ENCODE measurements at places on chromosomes 11 and 22. TPM values are rescaled to one million over a fixed set of nuclear protein-coding genes. Genes with fewer than 3 reads are reported as not detected.
A peak's percentile ranks its signal among the peaks of the same experiment; 100 is the strongest.

DNA sequence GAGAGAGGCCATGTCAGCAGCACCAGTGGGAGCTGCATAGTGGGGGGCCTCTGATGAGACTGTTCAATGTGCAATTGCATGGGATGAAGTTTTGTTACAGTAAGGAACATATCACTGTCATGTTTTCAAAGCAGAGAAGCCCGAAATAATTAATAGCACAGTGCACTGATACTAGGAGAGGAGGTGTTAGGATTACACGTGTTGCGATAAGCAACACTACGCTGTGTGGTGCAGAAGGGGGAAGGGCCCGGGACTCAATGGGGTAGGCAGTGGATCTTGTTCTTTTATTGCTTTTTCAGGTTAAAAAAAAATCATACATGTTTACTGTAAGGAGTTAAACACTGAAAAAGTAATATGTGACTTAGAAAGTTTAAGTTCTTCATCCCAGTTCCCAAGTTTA, 29.2 kb downstream of the TCIRG1 start:
- H3K27me3 ChIP-seq, result no peaks in the 10 kb centered on the region
- no peak for DNase-seq
- H3K4me3 ChIP-seq, result no peak overlapping the region
- no peak overlapping the region for H3K27ac ChIP-seq
- H3K4me1 ChIP-seq, result no peaks in the 10 kb centered on the region

DNA sequence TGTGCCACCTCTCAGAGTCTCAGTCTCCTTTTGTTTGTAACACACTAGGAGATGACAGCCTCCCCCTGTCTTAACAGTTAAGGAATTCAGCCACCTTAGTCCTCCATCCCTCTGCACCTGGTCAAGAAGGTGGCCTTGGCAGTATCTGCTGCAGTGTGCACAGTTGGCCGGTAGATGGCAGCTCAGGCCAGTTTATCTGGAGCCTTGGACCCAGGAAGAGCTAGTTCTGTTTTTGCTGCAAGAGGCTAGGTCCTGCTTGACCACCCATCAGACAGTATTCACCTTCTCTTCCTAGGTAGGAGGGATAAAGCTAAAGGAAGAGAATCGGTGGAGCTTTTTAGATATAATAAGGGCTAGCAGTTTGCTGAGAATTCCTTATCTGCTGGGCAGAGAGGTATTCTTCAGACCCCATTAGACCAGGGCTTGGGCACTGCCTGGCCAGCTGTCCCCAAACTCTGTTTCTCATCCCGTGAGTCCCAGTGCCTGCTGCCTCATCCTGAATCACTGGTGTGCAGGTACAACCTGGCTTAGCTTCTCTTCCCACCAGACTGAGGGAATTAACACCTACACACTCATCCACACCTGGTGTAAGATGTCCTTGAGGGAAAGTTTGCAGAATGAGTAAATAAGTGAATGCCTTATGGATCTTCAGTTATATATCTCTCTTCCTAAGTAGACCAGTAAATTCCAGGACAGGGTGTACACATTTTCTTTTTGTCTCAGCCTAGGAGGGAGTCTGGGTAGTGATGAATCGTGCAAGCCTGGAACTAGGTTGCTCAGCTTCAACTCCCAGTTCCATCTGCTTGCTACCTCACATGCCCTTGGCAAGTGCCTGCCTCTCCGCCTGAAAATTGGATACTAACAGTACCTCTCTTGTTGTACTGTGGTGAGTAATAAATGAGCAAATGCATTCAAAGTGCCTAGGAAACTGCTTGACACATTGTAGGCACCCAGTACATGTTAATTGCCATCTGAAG, 70.8 kb upstream of the NARS2 start:
- H3K36me3 ChIP-seq, result no peaks in the 10 kb centered on the region
- no peak overlapping the region for H3K4me3 ChIP-seq
- H3K27me3 ChIP-seq, result no peaks in the 10 kb centered on the region
- DNase-seq, result peak; percentile 57

Gene SCGB1C1
- total RNA-seq, result not detected

GRCh38 chr11:14315130-14315529, 43.9 kb downstream of the RRAS2 start:
- H3K27me3 ChIP-seq, result no peaks in the 10 kb centered on the region
- H3K36me3 ChIP-seq, result no peaks in the 10 kb centered on the region
- DNase-seq, result no peak
- H3K4me1 ChIP-seq, result peaks cover 36% of the 10 kb centered on the region
- H3K27ac ChIP-seq, result no peak overlapping the region

DNA sequence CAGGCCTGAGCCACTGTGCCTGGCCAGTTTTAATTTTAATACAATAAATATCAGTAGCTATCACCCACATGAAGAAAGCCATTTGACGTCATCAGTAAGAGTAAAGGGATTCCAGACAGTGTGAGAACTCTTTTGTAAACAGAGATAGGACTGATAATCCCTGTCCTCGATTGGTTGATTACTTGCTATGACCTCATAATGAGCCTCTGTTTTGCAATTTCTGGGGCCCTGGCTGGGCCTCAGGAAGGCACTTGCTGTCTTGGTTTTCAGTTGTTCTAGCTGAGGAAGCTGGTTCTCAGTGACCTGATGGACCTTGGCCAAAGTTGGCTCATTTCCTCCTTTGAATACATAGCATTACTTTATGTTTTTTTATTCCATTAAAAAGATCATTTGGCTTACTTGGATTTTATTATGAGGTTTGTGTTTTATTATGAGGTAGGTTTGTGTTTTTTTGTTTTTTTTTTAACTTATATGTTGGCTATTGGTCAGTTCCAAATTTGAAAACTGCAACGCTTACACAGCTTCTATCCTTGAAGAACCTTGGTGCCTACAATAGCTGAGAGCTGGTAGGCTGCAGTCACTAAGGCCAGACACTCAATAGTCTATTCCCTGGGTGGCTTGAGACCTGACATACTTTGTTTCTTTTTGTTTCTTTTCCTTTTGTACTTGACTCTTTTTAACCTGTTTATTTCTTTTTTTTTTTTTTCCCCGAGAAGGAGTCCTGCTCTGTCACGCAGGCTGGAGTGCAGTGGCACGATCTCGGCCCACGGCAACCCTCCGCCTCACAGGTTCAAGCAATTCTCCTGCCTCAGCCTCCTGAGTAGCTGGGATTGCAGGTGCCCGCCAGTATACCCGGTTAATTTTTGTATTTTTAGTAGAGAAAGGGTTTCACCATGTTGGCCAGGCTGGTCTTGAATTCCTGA, 20.0 kb downstream of the MARK2 start:
- DNase-seq, result no peak
- peaks cover 43% of the 10 kb centered on the region for H3K4me1 ChIP-seq
- no peaks in the 10 kb centered on the region for H3K36me3 ChIP-seq
- H3K4me3 ChIP-seq, result no peak overlapping the region
- no peaks in the 10 kb centered on the region for H3K27me3 ChIP-seq
- H3K27ac ChIP-seq, result no peak overlapping the region

Gene ANO5
- 0.04 TPM for total RNA-seq

GRCh38 chr11:120780239-120780638, 243.7 kb upstream of the TBCEL start:
- no peaks in the 10 kb centered on the region for H3K4me1 ChIP-seq
- no peaks in the 10 kb centered on the region for H3K36me3 ChIP-seq
- DNase-seq, result no peak
- no peak overlapping the region for H3K4me3 ChIP-seq
- H3K27ac ChIP-seq, result no peak overlapping the region

Gene RAB3IL1
- 0.53 TPM for total RNA-seq

GRCh38 chr11:116499396-116500003, 273.3 kb downstream of the BUD13 start:
- DNase-seq, result no peak
- H3K27ac ChIP-seq, result no peak overlapping the region
- H3K4me1 ChIP-seq, result no peaks in the 10 kb centered on the region
- H3K4me3 ChIP-seq, result no peak overlapping the region
- H3K36me3 ChIP-seq, result no peaks in the 10 kb centered on the region

GRCh38 chr22:49561976-49562375, 265.7 kb downstream of the BRD1 start:
- no peak overlapping the region for H3K4me3 ChIP-seq
- no peaks in the 10 kb centered on the region for H3K4me1 ChIP-seq
- H3K36me3 ChIP-seq, result no peaks in the 10 kb centered on the region
- H3K27ac ChIP-seq, result no peak overlapping the region
- DNase-seq, result no peak

- peak within 1 kb of the TSS; percentile 63 for H3K4me3 ChIP-seq
- no peaks in the 10 kb centered on the region for H3K36me3 ChIP-seq
- H3K27ac ChIP-seq, result peak within 1 kb of the TSS; percentile 54
- H3K27me3 ChIP-seq, result no peaks in the 10 kb centered on the region
These were observed at the start of gene PRR5 for GRCh38 chr22:44701824-44702478. TSS of gene PRR5 (plus strand) at chr22:44702204. CDS start at chr22:44702475, 271 bp downstream.

Gene OR51B4
- total RNA-seq, result not detected

DNA sequence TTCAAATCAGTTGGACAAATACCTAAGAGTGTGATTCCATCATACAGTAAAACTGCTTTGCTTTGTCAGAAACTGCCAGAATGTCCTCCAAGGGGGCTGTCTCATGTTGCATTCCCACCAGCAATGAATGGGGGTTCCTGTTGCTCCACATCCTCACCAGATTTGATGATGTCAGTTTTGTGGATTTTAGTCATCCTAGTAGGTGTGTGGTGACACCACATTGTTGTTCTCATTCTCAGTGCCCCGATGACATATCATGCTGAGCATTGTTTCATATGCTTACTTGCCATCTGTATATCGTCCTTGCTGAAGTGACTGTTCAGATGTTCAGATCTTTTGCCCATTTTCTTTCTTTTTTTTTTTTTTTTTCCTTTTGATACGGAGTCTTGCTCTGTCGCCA, 37.0 kb downstream of the CDPF1 start:
- no peaks in the 10 kb centered on the region for H3K4me1 ChIP-seq
- H3K4me3 ChIP-seq, result no peak overlapping the region
- no peaks in the 10 kb centered on the region for H3K27me3 ChIP-seq
- no peaks in the 10 kb centered on the region for H3K36me3 ChIP-seq
- H3K27ac ChIP-seq, result no peak overlapping the region
- no peak for DNase-seq

DNA sequence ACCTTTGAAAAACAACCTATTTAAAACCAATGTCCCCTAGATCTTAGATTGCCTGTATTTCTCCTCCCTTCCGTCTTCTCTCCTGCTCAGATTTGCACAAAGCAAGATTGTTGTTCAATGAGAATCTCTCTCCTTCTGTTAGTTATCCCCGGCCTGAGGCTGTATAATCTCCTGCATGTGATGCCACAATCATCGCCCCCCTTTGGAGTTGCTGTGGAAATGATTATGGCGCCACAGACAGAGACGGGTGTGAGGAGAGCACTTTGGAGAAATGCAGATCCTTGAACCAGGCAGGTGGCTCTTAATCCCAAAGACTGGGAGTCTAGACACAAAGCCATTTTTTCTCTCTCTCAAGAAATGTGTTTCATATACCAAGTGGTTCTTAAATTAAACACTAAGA, 941.3 kb downstream of the OPCML start:
- no peak for DNase-seq
- H3K36me3 ChIP-seq, result no peaks in the 10 kb centered on the region
- H3K27ac ChIP-seq, result no peak overlapping the region

GRCh38 chr11:126202646-126203359, 8.6 kb downstream of the RPUSD4 start:
- H3K27me3 ChIP-seq, result no peaks in the 10 kb centered on the region
- no peak overlapping the region for H3K4me3 ChIP-seq
- H3K4me1 ChIP-seq, result no peaks in the 10 kb centered on the region
- DNase-seq, result no peak
- H3K27ac ChIP-seq, result no peak overlapping the region

Gene MS4A3
- not detected for total RNA-seq

GRCh38 chr11:15800111-15800800, 556.1 kb downstream of the SOX6 start:
- H3K4me1 ChIP-seq, result no peaks in the 10 kb centered on the region
- H3K27me3 ChIP-seq, result no peaks in the 10 kb centered on the region
- H3K36me3 ChIP-seq, result no peaks in the 10 kb centered on the region
- no peak overlapping the region for H3K4me3 ChIP-seq

- H3K27ac ChIP-seq, result no peak overlapping the region
- H3K27me3 ChIP-seq, result no peaks in the 10 kb centered on the region
- H3K4me3 ChIP-seq, result no peak overlapping the region
- no peak for DNase-seq
These were observed 19.2 kb downstream of the DHCR7 start for GRCh38 chr11:71428861-71429435.

DNA sequence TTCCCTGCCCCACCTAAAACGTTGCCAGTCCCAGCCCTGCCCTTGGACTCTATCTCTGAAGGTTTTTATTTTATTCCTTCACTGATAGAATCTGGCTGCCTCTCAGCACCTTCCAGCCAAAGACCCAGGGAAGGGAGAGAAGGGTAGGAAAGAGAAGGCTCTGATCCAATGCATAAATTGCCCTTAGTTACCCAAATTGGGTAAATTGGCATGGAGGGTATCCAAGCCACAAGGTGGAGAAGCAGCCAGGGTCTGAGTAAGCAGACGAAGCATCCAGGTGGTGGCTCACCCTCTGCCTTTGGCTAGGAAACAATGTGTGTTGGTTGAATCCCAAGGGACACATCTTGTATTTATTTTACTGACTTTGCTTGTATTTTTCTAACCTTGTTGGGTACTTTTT, 89.0 kb downstream of the FEZ1 start:
- peaks cover 9% of the 10 kb centered on the region for H3K27me3 ChIP-seq
- H3K36me3 ChIP-seq, result no peaks in the 10 kb centered on the region
- no peak for DNase-seq
- H3K4me3 ChIP-seq, result no peak overlapping the region
- no peaks in the 10 kb centered on the region for H3K4me1 ChIP-seq

DNA sequence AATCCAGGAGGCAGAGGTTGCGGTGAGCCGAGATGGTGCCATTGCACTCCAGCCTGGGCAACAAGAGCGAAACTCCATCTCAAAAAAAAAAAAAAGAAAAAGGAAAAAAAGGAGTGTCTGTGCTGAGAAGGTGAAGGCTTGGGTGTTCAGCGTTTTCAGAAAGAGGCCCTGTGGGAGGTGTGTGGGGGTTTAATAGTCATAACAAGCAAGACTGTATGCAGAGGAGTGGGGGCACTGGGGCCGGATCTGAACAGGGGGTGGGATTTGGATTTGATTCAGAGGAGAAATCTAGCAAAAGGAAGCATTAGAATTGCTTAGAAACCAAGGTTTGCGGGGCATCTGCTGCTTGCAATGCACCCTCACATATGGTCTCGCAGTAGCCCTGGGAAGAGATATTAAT, 136.0 kb downstream of the FEZ1 start:
- no peaks in the 10 kb centered on the region for H3K27me3 ChIP-seq
- H3K4me1 ChIP-seq, result no peaks in the 10 kb centered on the region
- no peak for DNase-seq
- no peak overlapping the region for H3K4me3 ChIP-seq

- H3K27me3 ChIP-seq, result no peaks in the 10 kb centered on the region
- no peak overlapping the region for H3K27ac ChIP-seq
- no peaks in the 10 kb centered on the region for H3K4me1 ChIP-seq
- H3K4me3 ChIP-seq, result no peak overlapping the region
- DNase-seq, result no peak
- no peaks in the 10 kb centered on the region for H3K36me3 ChIP-seq
These were observed 20.4 kb downstream of the FXYD6 start for GRCh38 chr11:117855912-117856651.

Gene OR10A5
- not detected for total RNA-seq

GRCh38 chr22:44348971-44349560, 36.3 kb upstream of the SHISAL1 start:
- no peak for DNase-seq
- H3K4me1 ChIP-seq, result no peaks in the 10 kb centered on the region
- no peak overlapping the region for H3K4me3 ChIP-seq
- no peaks in the 10 kb centered on the region for H3K36me3 ChIP-seq
- H3K27ac ChIP-seq, result no peak overlapping the region
- H3K27me3 ChIP-seq, result no peaks in the 10 kb centered on the region

Gene SLC17A6
- total RNA-seq, result not detected

Gene USP2
- 0.51 TPM for total RNA-seq

Data from CD8-positive, alpha-beta memory T cell (primary cell).